ENCODE measurements at places on chromosomes 2 and 18. TPM values are rescaled to one million over a fixed set of nuclear protein-coding genes. Genes with fewer than 3 reads are reported as not detected.

Gene ZNF521
- 43.7 TPM for polyA plus RNA-seq

Gene NT5C1B
- 0.25 TPM for polyA plus RNA-seq

Gene GDF7
- polyA plus RNA-seq = 0.66 TPM

Gene NBEAL1
- polyA plus RNA-seq = 5.7 TPM

Gene SPDYA
- polyA plus RNA-seq = 1.2 TPM

Gene TUBB8B
- not detected for polyA plus RNA-seq

Gene FBXO15
- 1.9 TPM for polyA plus RNA-seq

Gene DLX2
- polyA plus RNA-seq = 0.11 TPM

Gene FBLN7
- 9.2 TPM for polyA plus RNA-seq

Gene OTX1
- polyA plus RNA-seq = not detected

Gene C2orf72
- polyA plus RNA-seq = 0.23 TPM

Gene KCNIP3
- polyA plus RNA-seq = 7.9 TPM

Gene NCK2
- 72.5 TPM for polyA plus RNA-seq

Gene ARHGEF4
- polyA plus RNA-seq = 11.3 TPM

Gene SERPINB10
- polyA plus RNA-seq = 0.27 TPM

Gene KYNU
- 0.67 TPM for polyA plus RNA-seq

Gene TIGD1
- polyA plus RNA-seq = 6.8 TPM

Gene CACNB4
- 3.9 TPM for polyA plus RNA-seq

Gene SLC4A5
- polyA plus RNA-seq = 2.0 TPM

Gene PARD3B
- 6.8 TPM for polyA plus RNA-seq

Gene PLA2R1
- polyA plus RNA-seq = 1.9 TPM

Gene C2orf80
- polyA plus RNA-seq = not detected

Gene FOXI3
- 0.05 TPM for polyA plus RNA-seq

Data from forelimb muscle (tissue), 1 donor.